ENCODE measurements at places on chromosomes 1 and 21.

DNA sequence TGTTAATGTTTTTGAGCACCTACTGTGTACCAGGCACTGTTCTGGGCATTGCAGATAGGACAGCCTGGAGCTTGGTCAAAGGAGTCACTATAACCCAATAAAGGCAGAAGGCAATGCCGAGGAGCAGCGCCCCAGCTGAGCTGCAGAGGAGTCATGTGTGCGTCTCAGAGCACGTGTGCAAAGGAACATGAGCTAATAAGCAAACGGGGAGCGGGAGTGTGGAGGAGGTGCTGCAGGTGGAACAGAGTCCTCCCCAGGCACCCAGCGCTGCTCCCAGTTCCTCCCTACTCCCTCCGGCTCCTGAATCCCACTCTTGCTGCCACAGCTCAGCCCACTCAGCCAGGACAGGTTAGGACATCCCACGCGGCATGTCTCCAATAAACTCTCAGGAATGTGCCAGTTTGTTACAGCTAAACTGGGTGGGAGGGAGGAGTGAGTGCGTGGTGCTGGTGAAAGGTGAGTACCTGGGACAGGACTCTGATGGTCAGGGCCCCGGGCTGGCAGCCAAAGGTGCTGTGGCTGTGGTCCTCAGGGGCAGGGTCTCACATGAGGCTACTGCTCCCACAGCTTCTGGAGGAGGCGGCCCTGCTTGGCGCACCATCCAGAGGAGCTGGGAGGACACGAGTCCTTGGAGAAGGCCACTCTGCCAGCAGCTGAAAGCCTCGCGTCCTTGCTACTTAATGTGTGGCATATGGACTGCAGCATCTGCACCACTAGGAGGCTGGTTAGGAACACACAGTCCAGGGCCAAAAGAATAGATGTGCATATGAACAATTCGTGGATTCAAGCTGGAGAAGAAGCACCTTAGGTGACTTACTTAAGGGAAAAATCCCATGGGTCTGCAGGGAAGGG lies 52.3 kb downstream of the GRIK3 start:
- DNase-seq: no peak

- DNase-seq: no peak
These were observed 16.7 kb downstream of the SERPINC1 start for GRCh38 chr1:173900427-173900826.

DNA sequence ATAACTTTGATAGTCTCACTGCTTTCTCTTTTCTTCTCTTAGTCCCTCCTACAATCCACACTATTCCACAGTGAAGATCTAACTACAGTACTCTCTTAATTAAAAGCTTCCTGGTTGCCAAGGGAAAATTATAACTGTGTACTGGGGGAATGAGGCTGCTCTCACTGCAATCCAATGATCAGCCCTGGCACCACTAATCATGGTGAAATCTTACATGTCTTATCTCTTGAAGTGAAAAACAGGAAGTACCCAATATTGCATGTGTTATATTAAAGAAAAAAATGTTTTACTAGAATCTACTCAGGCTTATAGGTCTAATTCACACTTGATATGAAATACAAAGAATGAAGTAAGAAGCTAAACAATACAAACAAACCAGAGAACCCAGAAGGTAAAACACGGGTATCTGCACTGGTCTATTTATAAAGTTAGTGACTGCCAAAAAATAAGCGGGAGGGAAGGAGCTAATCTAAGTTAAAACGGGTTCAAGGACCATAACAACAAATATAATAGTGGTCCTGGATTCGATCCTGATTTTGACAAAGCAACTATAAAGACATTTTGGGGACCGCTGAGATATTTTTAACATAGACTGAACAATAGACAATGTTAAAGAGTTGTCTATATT lies 57.5 kb downstream of the RGS2 start:
- no peak for DNase-seq

- no peak for DNase-seq
These were observed 212.3 kb downstream of the MATN1 start for GRCh38 chr1:30511106-30511505.

Measured in cortex of kidney (tissue), 1 donor.